Hematopoietic multipotent progenitor cell (in vitro differentiated cells): ENCODE measurements at places on chromosomes 3 and 15.
A peak's percentile ranks its signal among the peaks of the same experiment; 100 is the strongest.

GRCh38 chr15:39624806-39625205 is 43.9 kb downstream of the THBS1 start:
- peak; percentile 34 for DNase-seq

DNA sequence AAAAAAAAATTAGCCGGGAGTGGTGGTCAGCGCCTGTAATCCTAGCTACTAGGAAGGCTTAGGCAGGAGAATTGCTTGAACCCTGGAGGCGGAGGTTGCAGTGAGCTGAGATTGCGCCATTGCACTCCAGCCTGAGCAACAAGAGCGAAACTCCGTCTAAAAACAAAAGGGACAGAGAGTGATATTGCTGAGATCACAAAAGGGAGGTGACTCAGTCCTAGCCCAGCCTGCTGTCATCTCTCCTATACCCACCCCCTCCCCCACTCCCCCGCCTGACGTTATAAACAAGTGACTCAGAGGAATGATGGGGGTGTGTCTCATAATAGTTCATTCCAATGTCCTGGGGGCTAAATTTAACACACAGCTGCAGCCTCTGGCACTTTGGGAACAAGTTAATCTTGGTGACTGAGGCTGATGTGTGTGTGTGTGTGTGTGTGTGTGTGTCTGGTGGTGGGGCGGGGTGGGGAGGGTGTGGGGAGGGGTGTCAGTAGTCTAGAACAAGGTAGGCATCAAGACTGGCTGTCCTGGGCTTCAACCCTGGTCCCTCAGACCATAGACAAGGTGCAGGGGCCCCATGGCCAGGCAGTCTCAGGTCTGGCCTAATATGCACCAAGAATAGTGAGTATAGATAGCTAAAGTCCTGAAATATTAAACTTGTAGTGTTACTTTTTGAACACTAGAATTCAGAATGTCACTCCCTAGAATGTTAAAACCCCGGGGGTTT is 1.3 kb upstream of the KLHL40 start:
- DNase-seq = no peak

DNA sequence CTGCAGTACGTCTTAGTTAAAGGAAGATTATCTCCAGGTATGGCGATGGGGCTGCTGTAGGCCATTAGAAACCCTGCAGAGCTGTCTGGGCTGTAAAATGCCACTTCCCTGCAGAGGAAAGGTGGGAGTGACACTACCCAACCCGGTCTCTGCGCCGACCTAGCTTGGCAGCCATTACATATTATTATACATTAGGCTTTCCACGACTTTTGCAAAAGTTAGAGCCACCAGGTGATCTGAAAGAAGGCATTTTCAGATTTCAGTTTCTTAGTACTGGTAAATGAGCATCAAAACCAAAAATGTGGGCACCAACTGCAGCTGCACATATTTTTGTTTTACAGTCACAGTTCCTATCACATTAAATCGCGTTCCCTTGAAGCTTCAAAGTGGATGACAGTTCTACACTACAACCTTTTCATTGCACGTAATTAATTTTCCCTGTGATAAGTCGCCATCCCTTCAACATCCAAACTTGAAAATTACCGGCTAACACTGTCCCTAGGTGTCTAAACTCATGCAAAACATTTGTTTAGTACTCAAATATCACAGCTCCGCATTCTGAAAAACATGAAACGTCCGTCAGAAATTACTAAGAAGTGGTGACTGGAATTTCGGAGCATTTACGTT is 81.4 kb upstream of the CHD2 start:
- DNase-seq = no peak

- DNase-seq = no peak
These were observed 9.4 kb downstream of the RPLP1 start for GRCh38 chr15:69462030-69462492.

DNA sequence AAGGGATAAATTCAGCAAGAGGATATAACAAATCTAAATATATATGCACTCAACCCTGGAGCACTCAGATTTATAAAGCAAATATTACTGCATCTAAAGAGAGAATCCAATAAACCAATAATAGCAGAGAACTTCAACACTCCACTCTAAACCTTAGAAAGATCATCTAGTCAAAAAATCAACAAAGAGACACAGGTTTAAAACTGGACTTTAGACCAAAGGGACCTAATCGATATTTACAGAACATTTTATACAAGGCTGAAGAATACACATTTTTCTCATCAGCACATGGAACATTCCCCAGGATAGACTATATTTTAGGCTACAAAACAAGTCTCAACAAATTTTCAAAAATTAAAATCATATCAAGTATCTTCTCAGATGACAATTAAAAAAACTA is 379.0 kb downstream of the GBE1 start:
- DNase-seq = no peak

DNA sequence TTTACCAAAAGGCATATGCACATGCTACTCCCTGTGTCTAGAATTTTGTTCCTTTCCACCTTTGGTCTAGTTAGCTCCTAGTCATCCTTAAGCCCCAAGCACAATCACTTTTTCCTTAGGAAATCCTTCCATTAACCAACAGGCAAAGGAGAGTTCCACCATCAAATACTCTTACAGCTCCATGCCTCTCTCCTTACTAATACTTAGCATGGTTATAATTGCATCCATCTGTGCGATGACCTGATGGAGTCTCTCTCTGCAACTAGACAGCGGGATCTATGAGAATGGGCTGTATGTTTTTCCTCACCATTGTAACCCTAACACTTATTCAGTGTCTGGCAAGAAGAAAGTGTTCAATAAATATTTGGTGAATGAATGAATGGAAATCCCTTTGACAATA is 69.3 kb upstream of the SMAD3 start:
- DNase-seq = no peak

- DNase-seq = no peak
These were observed 384.3 kb upstream of the NR2F2 start for GRCh38 chr15:95946241-95946640.

- no peak for DNase-seq
These were observed 785 bp upstream of the IFT57 start for GRCh38 chr3:108222853-108223565.

- DNase-seq = no peak
These were observed 4.7 kb downstream of the LRRC15 start for GRCh38 chr3:194364652-194365434.

DNA sequence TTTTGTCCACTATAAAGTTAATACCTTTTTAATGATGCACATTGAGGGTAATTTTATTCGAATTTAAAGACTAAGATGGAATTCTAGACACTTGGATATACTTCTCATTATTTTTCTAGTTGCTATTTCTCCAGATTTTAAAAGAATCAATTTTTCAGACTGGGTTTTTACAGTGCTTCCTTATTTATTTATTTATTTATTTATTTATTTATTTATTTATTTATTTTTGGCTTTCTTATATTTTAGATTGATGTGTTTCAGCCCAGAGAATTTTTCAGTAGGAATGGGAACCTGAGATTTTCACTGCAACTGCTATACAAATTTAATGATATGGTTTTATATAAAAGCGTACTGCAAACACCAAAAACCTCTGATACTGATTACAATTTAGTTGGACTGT is 448.7 kb downstream of the ZPLD1 start:
- DNase-seq = no peak

DNA sequence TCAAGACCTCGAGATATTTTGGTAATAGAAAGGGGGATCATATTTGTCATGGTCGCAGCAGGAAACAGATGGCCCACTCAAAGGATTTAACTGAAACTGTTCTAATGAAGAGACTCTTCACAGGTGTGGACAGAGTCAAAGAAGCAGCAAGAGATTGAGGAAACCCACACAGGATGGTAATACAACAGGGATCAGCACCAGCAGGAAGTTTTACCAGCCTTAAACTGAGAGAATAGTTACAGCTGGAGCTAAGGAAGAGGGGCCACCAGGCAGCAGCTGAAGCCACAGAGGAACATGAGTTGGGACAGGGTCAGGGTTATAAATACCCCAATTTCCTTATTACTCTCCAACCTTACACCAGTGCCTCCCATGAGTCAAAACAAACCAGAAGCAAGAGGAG is 131.8 kb upstream of the UBE2E2 start:
- DNase-seq = peak; percentile 49

DNA sequence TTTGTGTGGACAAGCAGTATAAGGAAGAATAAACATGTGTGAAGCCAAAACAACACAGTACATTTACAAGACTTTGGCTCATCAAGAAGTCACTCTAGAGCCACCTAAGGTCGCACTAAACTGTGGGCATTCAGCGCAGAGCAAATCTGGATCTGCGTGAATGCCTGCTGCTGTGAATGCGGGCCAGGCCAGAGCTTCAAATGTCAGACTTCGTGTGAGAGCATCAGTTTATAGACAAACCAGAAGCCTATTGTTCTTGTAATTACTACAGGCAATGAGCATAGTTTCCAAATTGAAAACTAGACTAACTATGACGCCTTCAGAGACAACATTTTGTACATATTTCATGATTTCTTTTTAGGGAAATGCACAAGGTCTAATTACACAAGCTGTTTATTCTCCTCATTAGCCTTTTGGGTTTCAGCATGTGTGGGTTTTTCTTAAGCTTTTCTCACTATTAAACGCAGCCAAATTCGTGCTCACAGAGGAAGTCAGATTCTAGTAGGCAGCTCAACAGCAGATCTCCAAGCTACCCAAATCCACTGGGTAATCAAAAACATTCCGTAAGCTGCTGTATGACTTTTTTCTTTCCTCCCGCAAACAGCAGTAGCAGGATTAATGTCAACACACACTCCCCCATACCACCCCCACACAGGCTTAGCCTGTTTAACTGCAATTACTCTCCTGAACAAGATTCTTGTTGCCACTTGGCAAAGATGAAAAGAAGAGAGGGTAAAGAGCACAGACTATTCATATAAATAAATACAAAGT is 84.5 kb upstream of the SETMAR start:
- DNase-seq = no peak

DNA sequence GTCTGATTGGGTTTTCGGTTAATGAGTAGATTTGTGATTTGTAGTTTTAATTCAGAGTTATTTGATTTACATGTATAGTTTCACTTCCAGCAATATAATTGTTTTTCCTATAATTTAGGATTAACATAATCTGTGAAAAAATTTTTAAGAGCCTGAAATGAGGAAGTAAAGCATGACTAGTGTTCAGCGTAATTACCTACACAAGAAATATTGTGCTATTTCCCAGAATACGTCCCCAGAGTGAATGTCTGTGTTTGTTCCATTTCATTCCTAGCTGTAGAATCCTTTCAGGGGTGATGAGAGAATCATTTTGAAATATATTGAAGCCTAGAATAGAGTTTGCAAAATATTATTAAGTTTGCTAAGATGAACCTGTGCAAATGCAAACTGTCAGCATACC is 247.1 kb downstream of the BBX start:
- DNase-seq = no peak

GRCh38 chr15:76626611-76627010 is 278.5 kb downstream of the SCAPER start:
- DNase-seq = no peak

DNA sequence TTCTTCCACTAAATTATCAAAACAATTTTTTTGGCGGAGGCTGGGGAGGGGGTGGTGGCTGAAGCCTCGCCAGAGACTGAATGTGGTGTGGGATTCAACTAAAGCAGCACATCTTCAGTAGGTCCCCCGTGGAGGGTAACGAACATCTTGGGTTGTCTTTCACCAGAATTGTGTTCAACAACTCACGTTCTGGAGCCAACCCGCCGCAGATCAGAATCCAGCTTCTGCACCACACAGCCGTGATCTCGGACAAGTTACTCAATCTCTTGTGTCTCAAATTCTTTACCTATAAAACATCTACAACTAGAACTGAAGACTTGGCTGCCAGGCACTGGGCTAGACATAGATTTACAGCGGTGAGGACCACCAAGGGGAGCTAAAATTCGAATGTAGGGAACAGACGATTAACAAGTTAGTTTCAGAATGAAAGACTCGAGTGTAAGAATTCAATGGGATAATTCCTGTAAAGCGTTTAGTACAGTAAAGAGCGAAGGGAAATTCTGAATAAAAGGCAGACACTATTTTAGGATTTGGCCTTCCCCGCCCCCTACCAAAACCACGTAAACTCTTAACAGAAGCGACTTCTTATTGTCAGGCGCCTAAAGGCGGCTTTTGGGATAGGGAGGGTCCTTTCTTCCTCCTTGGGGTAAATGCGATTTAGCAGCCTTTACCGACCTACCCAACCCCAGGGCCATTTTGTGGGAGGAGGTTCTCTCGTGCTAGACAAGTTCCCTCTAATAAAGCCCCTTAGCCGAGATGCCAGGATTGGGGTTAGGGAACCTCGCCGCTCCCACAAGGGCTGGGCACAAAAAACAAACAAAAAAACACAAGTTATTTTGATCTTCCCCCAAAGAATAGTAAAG is 697 bp upstream of the RAB5A start:
- DNase-seq = no peak

DNA sequence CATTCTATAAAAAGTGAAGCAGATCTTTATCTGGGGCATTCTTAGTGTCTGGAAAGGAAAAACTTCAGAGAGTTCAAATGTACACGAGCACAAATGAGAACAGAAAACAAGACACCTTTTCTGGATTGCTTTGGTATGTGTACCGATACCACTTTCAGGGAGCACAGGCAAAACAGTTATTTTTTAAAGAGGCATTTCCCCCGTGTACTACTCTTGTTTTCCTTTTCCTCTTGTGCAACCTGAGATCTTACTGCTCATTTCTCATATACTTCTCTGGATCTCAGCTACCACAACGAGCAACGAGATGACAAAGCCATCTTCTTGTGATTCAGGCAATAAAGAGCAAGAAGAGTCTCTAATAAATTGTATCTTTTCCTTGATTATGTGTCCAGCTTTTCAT is 463.6 kb downstream of the SHQ1 start:
- no peak for DNase-seq

GRCh38 chr3:67531181-67532101 is 123.0 kb downstream of the SUCLG2 start:
- DNase-seq = no peak

DNA sequence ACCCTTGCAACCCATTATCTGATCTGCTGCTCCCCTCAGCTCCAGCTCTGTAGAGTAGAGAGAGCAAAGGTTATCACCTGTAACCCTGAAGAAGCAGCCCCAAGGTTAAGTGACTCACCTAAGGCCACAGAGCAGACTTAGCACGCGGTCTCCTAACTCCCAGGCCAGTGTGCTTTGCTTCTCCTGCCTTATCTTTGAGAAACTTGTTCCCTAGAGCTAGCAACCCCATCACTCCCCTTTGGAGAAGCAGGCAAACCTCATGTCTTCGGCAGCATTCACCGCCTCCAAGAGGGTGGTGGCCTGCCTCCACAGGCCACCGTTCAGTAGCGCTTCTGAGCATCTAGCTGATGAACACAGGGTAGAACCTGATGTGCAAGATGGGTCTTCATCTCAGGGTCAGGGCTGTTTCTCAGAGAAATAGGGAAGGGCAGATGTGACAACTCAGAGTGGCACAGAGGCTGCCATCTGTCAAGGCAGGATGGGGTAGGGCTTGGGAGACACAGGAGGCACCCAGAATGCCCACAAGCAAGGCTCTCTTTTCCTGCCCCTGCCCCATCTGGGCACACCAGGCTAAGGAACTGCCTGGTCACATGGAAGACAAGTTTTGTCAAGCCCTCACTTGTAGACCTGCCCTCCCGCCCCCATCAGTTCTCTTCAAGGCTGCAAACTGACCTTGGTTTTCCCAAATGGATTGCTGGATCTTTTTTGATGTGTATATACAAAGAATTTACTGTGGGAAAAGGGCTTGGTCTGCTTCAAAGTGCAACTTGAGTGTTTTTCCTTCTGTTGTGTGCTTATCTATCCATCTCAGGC is 34.9 kb upstream of the CLK3 start:
- no peak for DNase-seq
